Calu3 (cell line): ENCODE measurements at places on chromosomes 2 and 18. TPM values are rescaled to one million over a fixed set of nuclear protein-coding genes. Genes with fewer than 3 reads are reported as not detected.

DNA sequence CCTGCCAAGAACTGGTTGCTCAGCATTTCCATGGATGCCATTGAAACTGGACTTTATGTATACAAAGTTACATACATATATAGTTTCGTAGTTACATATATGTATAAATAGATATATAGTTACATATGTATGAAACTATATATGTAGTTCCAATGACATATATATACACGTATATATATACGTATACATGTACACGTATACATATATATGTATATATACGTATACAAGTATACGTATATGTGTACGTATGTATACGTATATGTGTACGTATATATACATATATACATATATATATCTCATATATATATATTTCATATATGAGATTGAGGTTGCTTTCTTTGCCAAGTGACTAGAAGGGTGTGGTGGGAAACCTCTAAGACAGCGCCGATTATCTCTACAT, 10.6 kb upstream of the TMEM131 start:
- no peak for DNase-seq

GRCh38 chr2:2597712-2598111, 266.6 kb upstream of the MYT1L start:
- DNase-seq: no peak

Gene UGT1A4
- 6.1 TPM in 2 replicates for total RNA-seq

Gene KCNF1
- total RNA-seq: not detected in 2 replicates

Gene DNAJC5G
- total RNA-seq: not detected in 2 replicates

Gene SH3BP4
- total RNA-seq: 35.0 and 36.9 TPM in 2 replicates

Gene MCEE
- total RNA-seq: 16.2 and 18.7 TPM in 2 replicates
